A549 treated with Hydrocortisone at 1 μM for 4 hours (cell line): ENCODE measurements at places on chromosomes 16 and 17. TPM values are rescaled to one million over a fixed set of nuclear protein-coding genes. Genes with fewer than 3 reads are reported as not detected.

PRR11 gene
- total RNA-seq: 47.2 to 64.9 TPM (median 54.9 TPM) in 5 replicates

KRT12 gene
- total RNA-seq: not detected in 5 replicates

GJC1 gene
- total RNA-seq: 23.1 to 34.0 TPM (median 28.6 TPM) in 5 replicates

IGF2BP1 gene
- 53.9 to 82.6 TPM (median 75.7 TPM) in 5 replicates for total RNA-seq

LGALS9B gene
- not detected in 5 replicates for total RNA-seq

KRT16 gene
- 0.51 to 1.3 TPM (median 1.1 TPM) in 5 replicates for total RNA-seq

SSTR5 gene
- 0.38 to 0.74 TPM (median 0.59 TPM) in 5 replicates for total RNA-seq

NPIPA3 gene
- 1.0 to 1.9 TPM (median 1.3 TPM) in 5 replicates for total RNA-seq

GP1BA gene
- total RNA-seq: not detected in 5 replicates
